Stimulated activated CD8-positive, alpha-beta memory T cell treated with anti-CD3 and anti-CD28 coated beads, Interleukin-15, amount 100 ng/mL, for 24 hours (primary cell): ENCODE measurements at places on chromosomes 4 and X.

DNA sequence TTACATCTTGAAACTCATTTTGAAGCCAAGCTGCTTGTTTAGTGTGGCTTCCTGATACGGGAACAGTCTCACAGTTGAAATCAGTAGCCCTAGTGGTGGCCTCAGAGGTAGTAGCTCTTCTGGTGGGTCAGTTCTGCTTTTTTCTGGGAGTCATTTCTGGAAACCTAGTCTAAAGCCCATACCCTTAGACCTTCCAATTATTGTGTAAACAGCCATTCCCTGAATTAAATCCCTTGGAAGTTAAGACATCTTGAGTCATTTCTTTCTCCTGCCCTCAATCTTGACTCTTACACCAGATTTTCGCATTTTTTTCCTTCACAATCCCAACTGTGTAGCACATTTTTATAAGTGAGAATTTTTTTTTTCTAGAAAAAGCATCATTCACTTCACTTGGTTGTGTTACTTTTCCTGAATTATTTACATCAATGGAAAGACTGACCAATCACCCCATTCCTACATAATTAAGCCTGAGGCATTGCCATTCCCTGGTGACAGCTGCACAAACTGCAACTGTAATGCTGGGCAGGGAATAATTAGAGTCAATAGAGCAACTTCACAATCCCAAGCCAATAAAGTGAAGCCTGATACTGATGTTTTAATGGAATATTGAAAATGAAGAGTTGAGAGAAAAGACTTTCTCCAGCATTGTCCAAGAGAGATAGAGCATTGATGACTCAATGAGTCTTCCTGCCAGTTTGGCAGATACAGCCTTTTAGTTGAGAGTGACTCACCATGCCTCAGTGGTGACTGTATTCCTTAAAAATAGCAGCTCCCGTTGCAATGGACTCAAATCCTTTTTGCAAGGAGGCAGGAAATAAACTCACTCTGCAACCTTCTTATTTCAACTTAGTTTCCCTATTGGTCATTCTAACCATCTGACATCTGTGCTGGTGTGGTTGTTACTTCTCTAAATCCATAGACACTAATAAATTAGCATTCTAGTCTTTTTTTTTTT lies 13.0 kb upstream of the SEPSECS start:
- no peak for DNase-seq

GRCh38 chrX:132612821-132613564 lies 124.2 kb upstream of the MBNL3 start:
- DNase-seq, result no peak

DNA sequence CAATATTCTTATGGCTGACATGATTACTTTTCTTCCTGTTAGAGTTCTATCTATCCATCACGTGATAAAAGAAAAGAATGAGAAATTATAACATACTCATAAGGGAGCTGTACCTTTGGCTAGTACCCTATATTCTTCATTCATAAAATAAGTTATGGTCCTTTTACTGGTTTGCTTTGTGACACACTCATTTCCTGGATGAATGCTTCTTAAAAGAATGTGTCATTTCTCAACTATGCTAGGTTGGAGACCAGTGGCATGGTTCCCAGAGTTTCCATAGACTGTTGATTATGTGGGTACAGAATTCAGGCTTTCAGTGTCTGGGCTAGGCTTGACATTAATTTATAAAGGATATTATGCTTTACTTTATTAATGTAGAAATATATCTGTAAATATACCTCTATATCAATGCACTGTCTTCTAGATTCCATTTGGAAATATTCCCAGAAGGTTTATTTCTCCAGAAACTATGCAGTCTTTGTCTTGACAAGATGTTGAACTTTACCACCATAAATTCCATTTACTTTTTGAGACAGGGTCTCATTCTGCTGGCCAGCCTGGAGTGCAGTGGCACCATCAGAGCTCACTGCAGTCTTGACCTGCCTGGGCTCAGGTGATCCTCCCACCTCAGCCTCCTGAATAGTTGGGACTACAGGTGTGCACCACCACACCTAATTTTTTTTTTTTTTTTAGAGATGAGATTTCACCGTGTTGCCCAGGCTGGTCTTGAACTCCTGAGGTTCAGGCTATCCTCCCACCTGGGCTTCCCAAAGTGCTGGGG lies 23.8 kb downstream of the NUDT6 start:
- DNase-seq, result no peak

DNA sequence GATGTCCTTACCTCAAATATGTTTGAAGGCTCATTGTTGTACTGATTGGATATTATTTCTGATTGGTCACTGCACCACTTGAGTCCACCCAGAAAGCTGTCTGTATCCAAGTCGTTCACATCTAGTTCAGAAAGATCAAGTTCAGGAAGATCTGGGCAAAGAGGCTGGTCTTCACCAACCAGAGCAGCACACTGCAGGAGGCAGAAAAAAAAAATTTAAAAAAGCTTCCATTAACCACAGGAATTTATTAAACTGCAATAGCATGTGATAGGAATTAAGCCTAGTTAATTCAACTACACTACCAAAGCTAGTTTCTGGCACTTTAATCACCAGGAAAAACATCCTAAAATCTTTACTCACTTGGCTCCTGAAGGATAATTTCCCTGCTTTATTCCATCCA lies 5.1 kb downstream of the PPARGC1A start:
- no peak for DNase-seq

GRCh38 chr4:38129460-38130227 lies 169.4 kb downstream of the PTTG2 start:
- no peak for DNase-seq

DNA sequence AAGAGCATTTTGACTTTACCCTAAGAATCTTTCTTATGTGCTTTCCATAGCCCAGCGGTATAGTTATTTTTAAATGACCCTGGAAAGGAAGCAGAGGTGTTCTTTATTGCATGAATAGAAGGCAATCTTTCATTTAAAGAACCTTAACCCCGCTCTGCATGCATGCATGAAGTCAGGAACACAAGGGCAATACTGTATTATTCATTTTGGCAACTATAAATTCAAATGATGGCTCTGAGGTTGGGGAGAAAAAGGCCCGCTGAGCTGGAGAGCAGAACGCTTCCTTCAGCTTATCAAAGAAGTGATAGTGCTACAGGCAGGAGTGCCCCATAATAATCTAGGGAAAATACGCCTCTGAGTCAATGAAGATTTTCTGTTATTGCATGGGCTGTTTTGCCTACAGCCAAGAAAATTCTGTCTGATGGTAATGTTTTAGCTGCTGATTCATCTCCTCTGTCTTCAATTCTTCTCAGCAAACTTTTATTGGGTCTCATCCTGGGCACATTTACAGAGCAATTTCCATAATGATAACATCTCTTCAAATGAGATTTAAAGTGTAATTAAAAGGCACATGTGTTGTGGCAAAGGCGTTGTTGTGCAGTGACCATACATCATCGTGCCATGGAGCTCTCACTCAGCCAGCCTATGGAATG lies 452.2 kb upstream of the FTHL17 start:
- no peak for DNase-seq

DNA sequence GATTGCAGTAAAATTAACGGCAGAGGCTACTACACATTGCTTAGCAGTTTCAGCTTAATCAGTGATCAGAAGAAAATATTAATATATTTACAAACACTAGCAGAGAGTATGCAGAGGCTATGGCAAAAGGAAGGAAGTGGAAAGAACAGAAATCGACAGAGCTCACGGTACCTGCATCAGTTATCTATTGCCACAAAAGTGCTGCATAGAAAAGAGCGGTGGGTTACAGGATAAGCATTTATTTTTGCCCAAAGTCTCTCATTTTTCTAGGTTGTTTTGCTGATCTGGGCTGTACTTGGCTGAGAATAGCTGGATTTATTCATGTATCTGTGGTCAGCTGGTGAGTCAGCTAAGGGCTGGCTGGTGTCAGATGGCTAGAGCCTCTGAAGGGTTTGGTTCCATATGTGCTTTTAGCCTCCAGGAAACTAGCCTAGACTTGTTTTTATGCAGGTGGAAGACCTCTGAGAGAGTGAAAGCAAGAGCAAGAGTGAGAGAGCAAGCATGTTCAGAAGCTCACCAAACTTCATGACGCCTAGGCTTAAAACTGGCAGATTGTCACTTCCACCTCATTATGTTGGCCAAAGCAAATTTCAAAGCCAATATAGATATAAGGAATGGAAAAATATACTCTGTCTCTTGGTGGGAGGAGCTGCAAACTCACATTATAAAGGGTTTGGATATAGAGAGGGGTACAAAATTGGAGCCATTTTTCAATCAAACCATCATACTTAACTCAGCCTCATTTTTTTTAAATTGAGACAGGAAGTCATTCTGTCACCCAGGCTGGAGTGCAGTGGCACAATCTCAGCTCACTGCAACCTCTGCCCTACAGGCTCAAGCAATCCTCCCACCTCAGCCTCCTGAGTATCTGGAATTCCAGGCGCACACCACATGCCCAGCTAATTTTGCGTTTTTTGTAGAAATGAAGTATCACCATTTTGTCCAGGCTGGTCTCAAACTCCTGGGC lies 153.2 kb upstream of the RPL34 start:
- no peak for DNase-seq

GRCh38 chr4:7169134-7169533 lies 23.2 kb upstream of the SORCS2 start:
- no peak for DNase-seq

DNA sequence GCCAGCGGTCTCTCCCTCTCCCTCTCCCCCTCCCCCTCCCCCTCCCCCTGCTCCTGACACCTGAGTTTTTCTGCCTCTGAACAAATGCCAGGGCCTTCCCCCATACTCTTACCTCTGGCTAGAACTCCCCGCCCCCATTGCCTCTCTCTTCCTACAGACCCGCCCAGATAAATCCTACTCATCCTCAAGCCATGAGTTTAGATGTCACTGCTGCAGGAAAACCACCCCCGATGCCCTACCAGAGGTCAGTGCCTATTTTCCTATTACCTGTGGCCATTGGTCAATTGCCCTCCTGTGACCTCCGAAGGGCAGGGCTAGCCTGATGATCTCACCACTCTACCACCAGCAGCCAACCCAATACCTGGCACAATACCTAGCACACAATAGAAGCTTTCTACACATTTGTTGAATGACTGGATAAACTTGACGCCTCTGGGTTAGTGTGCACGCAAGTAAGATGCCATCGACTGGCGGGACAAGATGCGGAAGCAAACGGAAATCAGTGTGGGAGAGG lies 43.7 kb downstream of the SLC2A9 start:
- no peak for DNase-seq

DNA sequence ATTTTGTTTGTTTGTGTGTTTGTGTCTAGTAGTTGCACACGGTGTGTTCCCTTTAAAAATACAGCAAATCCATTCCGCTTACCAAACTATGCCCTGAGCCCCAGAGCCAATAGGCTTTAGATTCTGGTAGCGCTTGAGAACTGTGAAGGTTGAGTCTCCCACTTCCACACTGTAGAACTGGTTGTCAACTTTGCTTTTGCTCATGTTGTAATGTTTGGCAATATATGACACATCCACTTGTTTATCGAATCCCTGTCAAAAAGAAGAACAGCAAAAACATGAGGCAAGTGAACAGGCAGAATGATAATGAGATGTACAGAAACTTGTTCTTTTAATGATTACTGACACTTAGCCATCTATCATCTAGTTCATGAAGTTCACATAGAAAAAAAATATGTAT lies 200.6 kb downstream of the MAPK10 start:
- DNase-seq, result no peak

- no peak for DNase-seq
Measured at GRCh38 chrX:48632207-48632606, 34.9 kb downstream of the WDR13 start.

- no peak for DNase-seq
Measured at GRCh38 chr4:6682862-6683590, 10.7 kb upstream of the S100P start.

DNA sequence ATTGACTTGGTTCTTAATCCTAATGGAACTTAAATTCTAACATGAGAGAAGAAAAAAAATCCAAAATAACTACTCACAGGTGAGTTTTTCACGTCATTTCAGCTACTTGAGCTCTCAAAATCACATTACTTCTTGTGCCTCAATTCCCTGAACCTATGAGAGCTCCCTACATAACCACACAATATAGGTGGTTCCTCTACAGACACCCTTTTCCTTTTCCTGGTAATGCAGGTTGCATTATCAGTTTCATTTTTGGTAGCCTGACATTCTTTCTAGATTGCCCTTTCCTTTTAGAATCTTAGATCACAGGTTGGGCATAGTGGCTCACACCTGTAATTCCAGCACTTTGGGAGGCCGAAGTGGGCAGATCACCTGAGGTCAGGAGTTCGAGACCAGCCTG lies 4.3 kb downstream of the GPR34 start:
- no peak for DNase-seq
